ENCODE measurements at places on chromosomes 7 and 10. TPM values are rescaled to one million over a fixed set of nuclear protein-coding genes. Genes with fewer than 3 reads are reported as not detected.

The CALML3 gene
- total RNA-seq: not detected

DNA sequence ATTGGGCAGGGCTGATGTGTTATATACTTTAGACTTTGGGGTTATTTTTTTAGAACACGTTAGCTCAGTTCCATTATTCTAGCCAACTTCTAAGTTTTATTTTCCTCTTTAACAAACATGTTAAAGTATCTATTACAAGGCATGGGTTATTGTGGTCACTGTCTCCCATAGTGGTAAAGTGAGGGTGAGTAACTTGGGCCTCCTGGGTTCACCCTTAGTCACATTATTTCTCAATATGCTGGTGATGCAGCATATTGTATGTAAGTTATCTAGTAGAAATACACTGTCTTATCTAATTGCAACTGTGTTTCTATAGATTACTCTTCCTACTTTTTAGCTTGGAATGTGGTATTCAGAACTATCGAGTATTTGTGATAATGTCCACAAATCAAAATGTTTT lies 65.9 kb downstream of the BBS9 start:
- no peak overlapping the region for H3K4me3 ChIP-seq
- DNase-seq: no peak
- H3K27ac ChIP-seq: no peak overlapping the region
- peaks cover 3% of the 10 kb centered on the region for H3K4me1 ChIP-seq
- H3K27me3 ChIP-seq: no peaks in the 10 kb centered on the region

GRCh38 chr7:30142710-30143109 lies 7.9 kb downstream of the MTURN start:
- peaks cover 4% of the 10 kb centered on the region for H3K27me3 ChIP-seq
- H3K4me3 ChIP-seq: no peak overlapping the region
- no peak for DNase-seq
- H3K27ac ChIP-seq: no peak overlapping the region

- no peaks in the 10 kb centered on the region for H3K36me3 ChIP-seq
- no peak overlapping the region for H3K27ac ChIP-seq
- no peaks in the 10 kb centered on the region for H3K27me3 ChIP-seq
- no peak overlapping the region for H3K4me3 ChIP-seq
- peak; percentile 82 for DNase-seq
These were observed 110.4 kb downstream of the SFMBT2 start for GRCh38 chr10:7300384-7300971.

- no peak overlapping the region for H3K27ac ChIP-seq
- no peaks in the 10 kb centered on the region for H3K27me3 ChIP-seq
- no peak overlapping the region for H3K4me3 ChIP-seq
- DNase-seq: peak; percentile 65
- H3K36me3 ChIP-seq: no peaks in the 10 kb centered on the region
These were observed 6.1 kb downstream of the LRRN3 start for GRCh38 chr7:111096997-111097396.

- no peak overlapping the region for H3K27ac ChIP-seq
- H3K27me3 ChIP-seq: no peaks in the 10 kb centered on the region
- H3K4me1 ChIP-seq: no peaks in the 10 kb centered on the region
These were observed 802.5 kb downstream of the GRM8 start for GRCh38 chr7:126450269-126450671.

DNA sequence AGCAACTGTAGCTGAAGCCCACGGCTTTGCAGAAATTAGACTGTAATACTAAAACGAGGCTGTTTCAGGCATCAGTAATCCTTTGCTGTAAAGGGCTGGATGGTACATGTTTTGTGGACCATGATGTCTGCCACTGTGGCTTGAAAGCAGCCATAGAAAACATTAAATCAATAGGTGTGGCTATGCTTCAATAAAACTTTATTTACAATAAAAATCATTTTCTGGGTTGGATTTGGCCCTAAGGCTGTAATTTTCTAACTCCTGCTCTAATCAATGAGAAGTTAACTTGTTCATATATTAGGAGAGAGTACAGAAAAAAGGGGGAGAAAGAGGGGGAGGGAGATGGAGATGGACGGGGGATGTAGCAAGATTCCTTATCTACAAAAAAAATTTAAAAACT lies 183.4 kb downstream of the PIP4K2A start:
- H3K27me3 ChIP-seq: no peaks in the 10 kb centered on the region
- DNase-seq: no peak
- no peak overlapping the region for H3K27ac ChIP-seq
- H3K36me3 ChIP-seq: no peaks in the 10 kb centered on the region

- H3K27me3 ChIP-seq: no peaks in the 10 kb centered on the region
- H3K36me3 ChIP-seq: no peaks in the 10 kb centered on the region
- H3K27ac ChIP-seq: no peak overlapping the region
- no peak overlapping the region for H3K4me3 ChIP-seq
- no peaks in the 10 kb centered on the region for H3K4me1 ChIP-seq
- DNase-seq: peak; percentile 87
These were observed 49.5 kb downstream of the CHN2 start for GRCh38 chr7:29243910-29244655.

The WDR86 gene
- total RNA-seq: 69.8 TPM

DNA sequence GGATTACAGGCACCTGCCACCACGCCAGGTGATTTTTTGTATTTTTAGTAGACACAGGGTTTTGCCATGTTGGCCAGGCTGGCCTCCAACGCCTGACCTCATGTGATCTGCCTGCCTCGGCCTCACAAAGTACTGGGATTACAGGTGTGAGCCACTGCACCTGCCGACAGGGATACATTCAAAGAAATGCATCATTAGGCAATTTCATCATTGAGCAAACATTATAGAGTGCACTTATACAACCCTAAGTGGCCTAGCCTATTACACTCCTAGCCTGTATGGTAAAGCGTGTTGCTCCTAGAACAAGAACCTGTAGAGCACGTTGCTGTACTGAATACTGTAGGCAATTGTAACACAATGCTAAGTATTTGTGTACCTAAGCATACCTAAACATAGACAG lies 350.3 kb downstream of the GALNT17 start:
- H3K4me3 ChIP-seq: no peak overlapping the region
- no peak overlapping the region for H3K27ac ChIP-seq
- H3K27me3 ChIP-seq: no peaks in the 10 kb centered on the region
- H3K4me1 ChIP-seq: peaks cover 3% of the 10 kb centered on the region

DNA sequence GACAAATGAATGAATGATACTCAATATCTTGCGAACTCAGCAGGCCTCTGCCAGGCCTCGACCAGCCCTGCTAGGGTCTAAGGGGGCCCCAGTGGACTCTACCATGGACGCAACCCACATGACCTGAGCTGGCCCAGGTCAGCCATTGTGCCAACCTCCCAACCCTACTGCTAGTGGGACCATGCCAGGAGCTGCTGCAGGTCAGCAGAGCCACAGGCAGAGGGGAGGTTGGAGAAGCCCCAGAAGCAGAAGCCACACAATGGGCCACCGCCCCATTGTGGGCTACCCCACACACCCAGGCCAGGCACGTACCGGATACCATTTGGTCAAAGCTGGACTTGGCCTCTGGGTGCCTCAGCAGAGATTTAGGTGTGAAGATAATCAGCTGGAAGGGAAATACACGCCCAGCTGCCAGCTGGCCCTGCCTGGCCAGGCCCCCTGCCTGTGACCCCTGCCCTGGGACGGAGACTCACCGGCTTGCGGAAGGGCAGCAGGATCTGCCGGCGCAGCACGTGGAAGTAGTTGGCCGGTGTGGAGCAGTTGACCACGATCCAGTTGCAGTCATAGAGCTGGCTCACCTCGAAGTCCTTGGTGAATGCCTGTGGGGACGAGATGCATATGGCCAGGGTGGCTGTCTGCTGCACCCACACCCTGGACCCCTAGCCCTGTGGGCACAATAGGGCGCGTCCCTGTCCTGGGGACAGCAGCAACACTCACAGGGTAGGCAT lies 24.5 kb downstream of the OGDHL start:
- H3K4me1 ChIP-seq: no peaks in the 10 kb centered on the region
- no peaks in the 10 kb centered on the region for H3K36me3 ChIP-seq
- no peak for DNase-seq
- no peak overlapping the region for H3K4me3 ChIP-seq
- no peaks in the 10 kb centered on the region for H3K27me3 ChIP-seq

The ASB4 gene
- total RNA-seq: not detected

The AKR1C3 gene
- 6.1 TPM for total RNA-seq

The GIMAP1 gene
- not detected for total RNA-seq

The CFAP43 gene
- total RNA-seq: 2.5 TPM

GRCh38 chr7:68542831-68543230 lies 1055.4 kb upstream of the AUTS2 start:
- H3K27ac ChIP-seq: no peak overlapping the region
- no peaks in the 10 kb centered on the region for H3K36me3 ChIP-seq
- H3K4me1 ChIP-seq: no peaks in the 10 kb centered on the region
- H3K27me3 ChIP-seq: no peaks in the 10 kb centered on the region
- DNase-seq: no peak
- no peak overlapping the region for H3K4me3 ChIP-seq

DNA sequence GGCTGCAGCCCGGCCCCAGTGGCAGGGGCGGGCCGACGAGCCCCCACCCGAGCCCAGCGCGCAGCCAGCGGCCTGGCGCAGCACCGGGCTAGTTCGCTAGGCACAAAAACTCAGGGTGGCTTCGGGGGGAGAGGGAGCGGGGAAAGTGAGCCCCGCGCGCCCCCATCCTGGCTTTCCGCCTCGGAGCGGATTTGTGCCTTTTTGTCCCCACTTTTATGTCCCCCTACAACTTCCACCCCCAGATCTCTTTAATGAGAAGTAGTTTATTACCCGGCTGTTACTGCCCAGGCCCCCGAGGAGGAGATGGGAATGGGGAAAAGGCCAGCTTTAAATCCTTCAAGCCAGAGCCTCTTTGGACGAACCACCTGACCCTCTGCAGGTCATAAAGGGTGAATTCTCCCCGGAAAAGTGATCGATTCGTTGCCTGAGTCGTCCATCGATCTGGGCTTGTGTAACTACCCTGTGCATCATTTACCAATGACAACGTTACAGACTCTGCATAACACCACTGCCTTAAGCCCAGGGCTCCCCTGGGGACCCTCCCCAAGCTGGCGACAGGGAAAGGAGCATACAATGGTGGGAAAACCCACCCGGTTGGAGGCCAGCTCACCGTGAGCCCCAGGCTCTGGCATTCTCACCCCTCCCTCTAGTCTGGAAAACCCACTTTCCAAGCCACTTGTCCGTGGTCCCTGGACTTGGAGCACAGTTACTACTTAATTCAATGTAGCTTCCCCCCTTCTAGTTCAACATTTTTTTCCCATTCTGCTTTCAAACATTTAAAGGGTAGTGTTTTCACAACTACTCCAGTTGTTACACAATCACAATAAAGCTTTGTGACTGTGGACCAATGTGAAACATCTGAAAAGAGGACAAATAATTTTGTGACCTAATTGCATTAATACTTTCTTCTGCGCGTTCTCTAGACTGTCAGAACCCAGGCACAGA lies 748 bp upstream of the SH3PXD2A start:
- peaks cover 29% of the 10 kb centered on the region for H3K27me3 ChIP-seq
- H3K4me1 ChIP-seq: peaks cover 18% of the 10 kb centered on the region
- H3K4me3 ChIP-seq: peak overlapping the region; percentile 79
- H3K27ac ChIP-seq: no peak overlapping the region
- DNase-seq: no peak

The BTBD16 gene
- not detected for total RNA-seq

The TRIM24 gene
- 62.1 TPM for total RNA-seq
